ENCODE measurements at places on chromosomes 2 and 18. TPM values are rescaled to one million over a fixed set of nuclear protein-coding genes. Genes with fewer than 3 reads are reported as not detected.

PRADC1 gene
- polyA plus RNA-seq, result 22.0 TPM

GDF7 gene
- polyA plus RNA-seq, result not detected

CNTNAP5 gene
- polyA plus RNA-seq, result not detected

LBX2 gene
- 0.67 TPM for polyA plus RNA-seq

LANCL1 gene
- 17.3 TPM for polyA plus RNA-seq

ALKAL2 gene
- not detected for polyA plus RNA-seq

CCDC150 gene
- 2.4 TPM for polyA plus RNA-seq

GALNT3 gene
- 48.7 TPM for polyA plus RNA-seq

SRBD1 gene
- polyA plus RNA-seq, result 8.0 TPM

TDRD15 gene
- polyA plus RNA-seq, result not detected

ALPI gene
- polyA plus RNA-seq, result not detected

SERPINB13 gene
- 2.7 TPM for polyA plus RNA-seq

HOXD3 gene
- polyA plus RNA-seq, result 0.23 TPM

GYPC gene
- not detected for polyA plus RNA-seq

TNP1 gene
- polyA plus RNA-seq, result not detected

SP5 gene
- polyA plus RNA-seq, result 0.03 TPM

HTR2B gene
- polyA plus RNA-seq, result not detected

ALLC gene
- not detected for polyA plus RNA-seq

C1QL2 gene
- polyA plus RNA-seq, result not detected

CHAC2 gene
- 11.1 TPM for polyA plus RNA-seq

ACMSD gene
- not detected for polyA plus RNA-seq

VAMP8 gene
- polyA plus RNA-seq, result 286 TPM

MDH1B gene
- polyA plus RNA-seq, result 0.26 TPM

COLEC11 gene
- polyA plus RNA-seq, result not detected

LYG2 gene
- polyA plus RNA-seq, result not detected

LINC00305 gene
- polyA plus RNA-seq, result not detected

ERBB4 gene
- polyA plus RNA-seq, result not detected

AFG3L2 gene
- 33.1 TPM for polyA plus RNA-seq

DCDC2C gene
- not detected for polyA plus RNA-seq

DNAJB2 gene
- 32.3 TPM for polyA plus RNA-seq

TBR1 gene
- polyA plus RNA-seq, result not detected

CPLX4 gene
- not detected for polyA plus RNA-seq

NEMP2 gene
- polyA plus RNA-seq, result 2.2 TPM

OR6B2 gene
- polyA plus RNA-seq, result not detected

TMEM37 gene
- polyA plus RNA-seq, result 0.16 TPM

All from foreskin keratinocyte (primary cell).